ENCODE measurements at places on chromosomes 3 and 15.

- peaks cover 7% of the 10 kb centered on the region for H3K27me3 ChIP-seq
- H3K27ac ChIP-seq: no peak overlapping the region
- no peaks in the 10 kb centered on the region for H3K36me3 ChIP-seq
- H3K4me3 ChIP-seq: peak overlapping the region; percentile 78
- no peak for DNase-seq
These were observed 481 bp downstream of the MASP1 start for GRCh38 chr3:187291001-187291511.

- peaks cover 10% of the 10 kb centered on the region for H3K36me3 ChIP-seq
- H3K4me3 ChIP-seq: no peak overlapping the region
- peak overlapping the region; percentile 67 for H3K27ac ChIP-seq
- no peaks in the 10 kb centered on the region for H3K27me3 ChIP-seq
- H3K4me1 ChIP-seq: peaks cover 50% of the 10 kb centered on the region
- DNase-seq: peak; percentile 82
These were observed 18.6 kb downstream of the FAM174B start for GRCh38 chr15:92636908-92637481.

DNA sequence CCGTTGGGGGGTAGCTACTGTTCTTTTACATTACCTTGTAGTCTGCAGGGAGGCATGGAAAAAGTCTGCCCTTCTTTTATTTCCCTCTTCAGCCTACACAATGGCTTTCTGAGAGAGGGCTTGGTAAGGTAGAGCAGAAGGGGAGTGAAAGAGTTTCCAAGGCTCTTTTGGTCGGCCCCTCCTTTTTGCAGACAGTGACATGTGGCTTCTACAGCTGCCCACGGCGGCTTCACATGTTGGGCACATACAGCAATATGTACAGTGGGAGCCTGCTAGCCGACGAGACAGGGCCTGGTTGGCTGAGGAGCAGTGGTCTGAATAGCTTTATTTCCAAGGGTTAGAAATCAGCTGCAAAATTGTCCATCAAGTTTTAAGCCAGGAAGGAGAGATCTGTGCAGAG, 4.0 kb downstream of the INAFM2 start:
- H3K4me1 ChIP-seq: peaks cover 54% of the 10 kb centered on the region
- peaks cover 9% of the 10 kb centered on the region for H3K27me3 ChIP-seq
- H3K4me3 ChIP-seq: peak overlapping the region; percentile 41
- DNase-seq: no peak
- peak overlapping the region; percentile 83 for H3K27ac ChIP-seq

DNA sequence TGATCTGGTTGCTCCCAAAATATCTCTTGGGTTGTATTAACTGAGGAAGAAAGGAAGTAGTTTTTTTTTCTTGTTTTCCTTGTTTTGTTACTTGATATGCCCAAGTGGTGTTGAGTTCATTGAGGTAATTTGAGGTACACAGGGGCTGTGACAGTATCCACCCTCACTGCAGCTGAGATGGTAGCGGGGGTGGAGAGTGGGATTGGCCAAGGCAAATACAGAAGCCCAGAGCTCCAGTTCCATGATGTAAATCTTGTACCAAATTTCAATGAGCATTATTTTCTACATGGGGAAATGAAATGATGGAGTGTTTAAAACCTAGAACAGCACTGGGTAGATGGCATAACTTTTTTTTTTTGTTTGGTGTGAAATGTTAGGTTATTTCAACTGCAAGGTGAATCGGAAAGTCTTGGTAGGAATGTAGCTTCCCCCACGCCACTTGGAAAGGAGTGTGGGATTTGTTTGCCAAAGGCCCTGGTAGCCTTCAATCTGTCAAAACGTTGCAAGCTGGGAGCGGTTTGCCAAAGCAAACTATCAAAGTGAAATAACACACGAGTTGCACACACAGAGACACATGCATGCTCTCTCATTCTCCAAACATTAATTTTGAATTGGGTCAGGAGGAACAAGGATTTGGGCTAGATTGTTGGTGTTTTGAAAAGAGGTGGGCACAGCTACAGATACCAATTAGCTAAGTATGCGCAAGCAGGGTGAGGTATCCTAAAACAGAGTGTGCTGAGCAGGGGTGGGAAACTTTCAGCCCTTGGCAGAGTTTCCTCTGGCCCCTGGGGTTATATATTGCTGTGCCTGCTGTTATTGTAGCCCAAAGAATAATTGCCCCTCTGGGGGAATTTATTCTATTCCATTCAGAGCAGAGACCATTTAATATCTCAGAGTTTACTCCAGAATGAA, 34.6 kb downstream of the THSD4 start:
- no peak for DNase-seq
- no peak overlapping the region for H3K4me3 ChIP-seq
- no peaks in the 10 kb centered on the region for H3K27me3 ChIP-seq
- no peak overlapping the region for H3K27ac ChIP-seq
- H3K4me1 ChIP-seq: peaks cover 15% of the 10 kb centered on the region

GRCh38 chr15:73934281-73934680, 8.0 kb downstream of the LOXL1 start:
- H3K27ac ChIP-seq: no peak overlapping the region
- H3K4me3 ChIP-seq: no peak overlapping the region
- DNase-seq: no peak
- no peaks in the 10 kb centered on the region for H3K36me3 ChIP-seq
- H3K27me3 ChIP-seq: no peaks in the 10 kb centered on the region

DNA sequence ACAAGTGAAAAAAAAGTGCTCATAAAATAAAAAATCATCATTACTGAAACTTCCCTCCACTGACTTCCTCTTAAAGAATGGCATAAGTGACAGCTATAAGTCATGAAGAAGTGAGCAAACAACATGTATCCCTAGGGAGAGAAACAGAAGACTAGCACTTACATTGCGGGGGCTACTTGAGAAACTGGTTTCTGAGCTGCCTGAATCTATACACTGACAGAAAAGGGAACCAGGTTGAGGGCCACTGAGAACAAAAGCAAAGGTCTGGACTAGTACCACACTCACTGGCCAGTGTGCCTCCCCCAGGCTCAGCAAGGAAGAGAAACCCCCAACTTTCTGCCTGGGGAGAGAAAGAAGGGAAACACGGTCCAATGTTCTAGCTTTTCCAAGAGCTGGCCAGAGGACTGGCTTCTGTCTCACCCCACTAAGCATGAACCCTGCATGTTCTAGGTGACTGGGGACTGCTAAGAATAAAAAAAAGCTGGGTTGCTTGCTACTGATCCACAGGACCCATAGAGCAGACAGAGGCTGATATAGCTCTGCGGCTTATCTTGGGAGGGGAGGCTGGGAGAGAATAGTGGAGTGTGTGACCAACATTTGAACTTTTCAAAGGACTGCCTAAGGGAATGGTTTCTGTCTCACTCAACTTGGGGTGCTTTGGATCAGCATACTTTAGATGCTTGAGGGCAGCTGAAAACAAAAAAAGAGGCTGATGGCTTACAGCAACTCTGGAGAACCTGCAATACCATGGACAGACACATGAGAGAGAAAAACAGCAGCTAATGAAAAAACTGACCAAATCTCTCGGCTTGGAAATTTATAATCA, 8.1 kb downstream of the RAD18 start:
- H3K4me3 ChIP-seq: no peak overlapping the region
- H3K27ac ChIP-seq: no peak overlapping the region
- no peaks in the 10 kb centered on the region for H3K4me1 ChIP-seq

GRCh38 chr3:72811571-72811970, 36.7 kb downstream of the SHQ1 start:
- peak overlapping the region; percentile 8 for H3K4me3 ChIP-seq
- no peak for DNase-seq
- no peaks in the 10 kb centered on the region for H3K36me3 ChIP-seq
- H3K27me3 ChIP-seq: no peaks in the 10 kb centered on the region

- no peaks in the 10 kb centered on the region for H3K36me3 ChIP-seq
- no peaks in the 10 kb centered on the region for H3K27me3 ChIP-seq
- H3K4me3 ChIP-seq: no peak overlapping the region
- H3K4me1 ChIP-seq: peaks cover 26% of the 10 kb centered on the region
These were observed 1054.0 kb downstream of the TUSC7 start for GRCh38 chr3:117763561-117763960.
